ENCODE measurements at places on chromosomes 5 and 9. TPM values are rescaled to one million over a fixed set of nuclear protein-coding genes. Genes with fewer than 3 reads are reported as not detected.

- H3K27ac ChIP-seq = no peak overlapping the region
- DNase-seq = peak; percentile 8
- H3K36me3 ChIP-seq = no peaks in the 10 kb centered on the region
- H3K27me3 ChIP-seq = no peaks in the 10 kb centered on the region
- no peaks in the 10 kb centered on the region for H3K4me1 ChIP-seq
- H3K4me3 ChIP-seq = no peak overlapping the region
Observed at GRCh38 chr9:28073270-28073669, 500.0 kb upstream of the C9orf72 start.

MYOT gene
- 0.37 TPM for polyA plus RNA-seq

GLT6D1 gene
- polyA plus RNA-seq = not detected

- H3K4me3 ChIP-seq = peak overlapping the region; percentile 72
- DNase-seq = peak; percentile 10
- H3K4me1 ChIP-seq = no peaks in the 10 kb centered on the region
- H3K27me3 ChIP-seq = no peaks in the 10 kb centered on the region
- H3K27ac ChIP-seq = no peak overlapping the region
- H3K36me3 ChIP-seq = no peaks in the 10 kb centered on the region
Observed at GRCh38 chr5:36724467-36725332, 118.3 kb downstream of the SLC1A3 start.

DNA sequence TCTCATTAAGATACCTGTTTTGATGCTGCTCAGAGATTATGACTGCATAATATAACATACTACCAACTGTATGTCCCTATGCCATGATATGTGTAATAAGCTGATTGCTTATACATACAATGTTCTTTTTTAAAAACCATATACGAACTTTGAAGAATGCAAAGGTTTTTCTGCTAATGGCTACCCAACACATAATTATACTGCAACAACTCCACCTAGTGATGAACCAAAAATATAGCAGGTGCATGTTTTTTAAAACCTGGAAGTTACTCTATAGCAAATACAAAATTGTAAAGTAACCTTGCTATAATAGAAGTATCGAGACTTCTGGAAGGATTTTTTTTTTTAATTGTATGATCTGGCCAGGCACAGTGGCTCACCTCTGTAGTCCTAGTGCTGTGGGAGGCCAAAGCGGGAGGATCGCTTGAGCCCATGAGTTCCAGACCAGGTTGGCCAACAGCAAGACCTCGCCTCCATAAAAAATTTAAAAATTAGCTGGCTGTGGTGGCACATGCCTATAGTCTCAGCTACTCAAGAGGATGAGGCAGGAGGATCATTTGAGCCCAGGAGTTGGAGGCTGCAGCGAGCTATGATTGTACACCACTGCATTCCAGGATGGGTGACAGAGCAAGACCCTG lies 49.1 kb downstream of the HOMER1 start:
- no peak overlapping the region for H3K27ac ChIP-seq
- H3K4me3 ChIP-seq = no peak overlapping the region
- no peaks in the 10 kb centered on the region for H3K36me3 ChIP-seq
- H3K4me1 ChIP-seq = no peaks in the 10 kb centered on the region

DNA sequence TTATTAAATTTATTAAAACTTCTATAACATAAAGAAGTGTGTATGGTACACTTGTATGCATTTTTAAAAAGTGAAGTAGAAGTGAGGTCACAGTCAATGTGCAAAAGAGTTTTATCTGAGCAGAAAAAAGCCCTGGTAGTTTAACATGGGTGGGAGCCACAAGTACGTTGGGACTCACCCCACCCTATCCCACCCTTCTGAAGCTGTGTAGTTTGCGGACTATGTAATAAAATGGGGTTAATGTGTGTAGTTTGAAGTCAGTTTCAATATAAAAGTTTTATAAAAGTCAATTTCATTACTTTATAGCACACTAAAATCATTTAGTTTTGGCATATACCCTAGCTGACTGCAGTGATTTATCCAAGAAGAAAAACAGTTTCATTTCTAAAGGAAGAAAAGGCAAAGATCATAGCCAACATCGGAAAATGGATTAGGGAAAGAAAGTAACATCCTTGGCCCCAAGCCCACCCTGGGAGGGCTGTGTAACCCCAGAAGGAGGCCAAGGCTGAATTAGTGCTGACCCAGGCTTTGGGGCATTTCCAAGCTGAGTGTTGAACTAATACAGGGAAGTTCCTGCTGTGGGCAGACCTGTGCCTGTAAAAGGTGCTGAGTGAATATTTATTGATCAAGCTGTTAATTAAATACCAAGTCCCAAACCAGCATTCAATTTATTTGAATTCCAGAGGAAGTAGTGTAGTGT lies 398.6 kb upstream of the ADAMTSL1 start:
- H3K27ac ChIP-seq = no peak overlapping the region
- no peaks in the 10 kb centered on the region for H3K27me3 ChIP-seq
- no peak for DNase-seq
- H3K4me1 ChIP-seq = no peaks in the 10 kb centered on the region

DNA sequence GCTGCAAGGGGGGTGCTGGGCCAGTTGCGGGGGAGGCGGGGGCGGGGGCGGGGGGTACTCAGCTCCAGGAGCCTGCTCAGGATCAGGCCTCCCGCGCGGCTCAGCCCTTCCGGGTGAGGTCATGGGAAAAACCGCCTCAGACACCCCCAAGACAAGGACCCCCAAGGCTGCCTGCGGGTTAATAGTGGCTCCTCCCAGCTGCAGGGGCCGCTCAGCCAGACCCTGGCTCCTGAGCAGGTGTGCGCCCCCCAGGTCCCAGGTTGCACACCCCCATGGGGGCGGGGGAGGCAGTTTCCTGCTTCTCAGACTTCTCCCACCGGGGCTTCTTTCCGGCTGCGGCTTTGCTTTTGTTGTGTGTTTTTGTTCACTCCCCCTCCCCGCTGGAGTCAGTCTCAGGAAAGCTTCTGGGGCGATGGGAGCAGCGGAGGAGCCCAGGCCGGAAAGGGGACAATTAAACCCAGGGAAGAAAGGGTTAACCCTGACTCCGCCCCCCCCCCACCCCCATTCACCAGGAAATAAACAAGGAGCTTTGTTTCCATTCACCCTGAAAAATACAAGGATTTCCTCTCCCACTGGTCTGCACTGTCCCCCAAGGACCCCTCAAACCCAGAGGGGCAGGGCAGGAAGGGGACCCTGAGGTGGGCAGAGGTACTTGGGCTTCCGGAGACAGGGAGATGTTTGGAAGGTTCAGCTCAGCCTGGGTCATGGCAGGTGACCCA lies 42.3 kb upstream of the NOTCH1 start:
- no peak overlapping the region for H3K27ac ChIP-seq
- no peaks in the 10 kb centered on the region for H3K27me3 ChIP-seq
- no peak for DNase-seq
- peaks cover 11% of the 10 kb centered on the region for H3K4me1 ChIP-seq

HACD4 gene
- 8.2 TPM for polyA plus RNA-seq

All from CD4-positive, CD25-positive, alpha-beta regulatory T cell (primary cell).